ENCODE measurements at places on chromosomes 4 and X.

- no peak for DNase-seq
These were observed 317.5 kb downstream of the ARAP2 start for GRCh38 chr4:35926788-35927187.

- DNase-seq, result no peak
These were observed 202.5 kb downstream of the NSUN7 start for GRCh38 chr4:40952217-40952616.

GRCh38 chrX:45261005-45261404 lies 60.3 kb upstream of the DIPK2B start:
- DNase-seq, result no peak

- DNase-seq, result no peak
These were observed 60.4 kb upstream of the MAGEA4 start for GRCh38 chrX:151852294-151852693.

- no peak for DNase-seq
These were observed 106.4 kb upstream of the NWD2 start for GRCh38 chr4:37138019-37138653.

GRCh38 chr4:13240066-13240465 lies 244.1 kb downstream of the RAB28 start:
- no peak for DNase-seq

DNA sequence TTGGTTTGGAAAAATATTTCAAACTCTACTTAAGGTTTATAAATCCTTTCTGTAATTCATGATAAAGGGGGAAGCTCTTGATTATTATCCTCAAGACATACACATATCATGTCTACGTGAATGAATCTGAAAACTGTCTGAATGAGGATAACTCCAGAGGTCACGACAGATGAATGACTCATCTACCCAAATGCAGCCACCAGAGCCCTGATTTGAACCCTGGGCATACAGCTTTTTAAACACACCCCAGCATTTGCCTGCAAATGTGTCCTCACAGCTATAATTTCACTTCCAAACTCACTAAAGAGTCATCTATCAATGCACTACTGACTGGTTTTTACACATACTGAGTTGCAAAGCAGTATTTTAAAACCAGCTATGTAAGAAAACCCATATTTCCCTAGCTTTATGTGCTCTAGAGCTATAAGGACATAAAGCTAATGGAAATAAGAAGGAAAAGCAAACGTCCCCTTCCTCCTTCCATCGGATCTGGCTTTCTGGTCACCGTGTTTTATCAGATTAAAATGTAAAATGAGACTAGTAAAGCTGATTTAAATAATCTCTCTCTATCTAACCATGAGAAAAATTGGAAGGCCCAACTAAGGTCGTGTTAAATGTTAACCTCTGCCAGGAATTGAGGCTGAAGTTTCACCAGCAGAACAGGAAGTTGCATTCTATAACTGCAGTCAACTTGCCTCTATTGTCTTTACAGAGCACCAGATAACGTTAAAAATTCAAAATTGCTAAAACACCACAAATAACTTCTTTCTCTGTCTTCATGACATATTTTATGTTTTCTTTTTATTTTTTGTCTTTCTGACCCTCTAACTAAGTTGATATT lies 63.1 kb upstream of the SPP1 start:
- DNase-seq, result no peak

DNA sequence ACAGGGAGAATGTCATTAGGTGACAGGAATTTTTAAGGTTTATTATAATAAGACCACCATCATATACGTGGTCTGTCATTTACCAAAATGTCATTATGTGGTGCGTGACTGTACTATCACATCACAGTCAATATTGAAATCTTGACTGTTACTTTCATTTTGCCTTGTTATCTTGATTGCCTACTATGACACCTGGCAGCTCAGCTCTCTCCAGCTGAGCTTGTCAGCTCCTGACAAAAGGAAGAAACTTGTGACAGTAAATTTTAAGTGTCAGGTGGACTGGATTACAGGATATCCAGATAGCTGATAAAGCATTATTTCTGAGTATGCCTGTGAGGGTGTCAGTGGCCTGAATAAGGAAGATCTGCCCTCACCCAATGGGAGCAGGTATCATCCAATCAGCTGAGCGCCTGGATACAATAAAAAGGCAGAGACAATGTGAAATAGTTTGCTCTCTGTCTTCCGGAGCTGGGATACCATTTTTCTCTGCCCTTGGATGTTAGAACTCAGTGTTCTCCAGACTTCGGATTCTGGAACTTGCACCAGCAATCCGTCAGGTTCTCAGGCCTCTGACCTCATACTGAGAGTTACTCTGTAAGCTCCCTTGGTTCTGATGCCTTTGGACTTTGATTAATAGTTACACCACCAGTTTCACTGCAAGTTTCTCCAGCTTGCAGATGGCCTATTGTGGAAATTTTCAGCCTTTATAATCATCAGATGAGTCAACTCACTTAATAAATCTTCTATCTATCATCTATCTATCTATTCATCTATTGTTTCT lies 1454.7 kb upstream of the IGFBP7 start:
- no peak for DNase-seq

DNA sequence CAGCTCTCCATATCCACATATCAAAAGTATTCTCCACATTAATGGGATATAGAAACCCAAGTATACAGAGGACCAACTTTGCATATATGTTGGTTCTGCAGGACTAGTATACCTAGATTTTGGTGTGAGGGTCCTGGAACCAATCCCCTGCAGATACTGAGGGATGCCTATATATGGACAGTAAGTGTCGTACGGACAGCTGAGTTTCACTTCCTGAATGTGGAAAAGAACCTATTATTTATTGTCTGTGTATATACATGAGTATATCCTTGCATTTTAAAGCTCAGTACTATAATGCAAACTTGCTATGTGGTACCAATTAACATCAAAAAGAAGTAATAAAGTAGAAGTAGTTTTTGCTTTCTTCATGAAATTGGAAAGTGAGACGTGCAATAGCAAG lies 101.9 kb downstream of the FBXW7 start:
- no peak for DNase-seq

DNA sequence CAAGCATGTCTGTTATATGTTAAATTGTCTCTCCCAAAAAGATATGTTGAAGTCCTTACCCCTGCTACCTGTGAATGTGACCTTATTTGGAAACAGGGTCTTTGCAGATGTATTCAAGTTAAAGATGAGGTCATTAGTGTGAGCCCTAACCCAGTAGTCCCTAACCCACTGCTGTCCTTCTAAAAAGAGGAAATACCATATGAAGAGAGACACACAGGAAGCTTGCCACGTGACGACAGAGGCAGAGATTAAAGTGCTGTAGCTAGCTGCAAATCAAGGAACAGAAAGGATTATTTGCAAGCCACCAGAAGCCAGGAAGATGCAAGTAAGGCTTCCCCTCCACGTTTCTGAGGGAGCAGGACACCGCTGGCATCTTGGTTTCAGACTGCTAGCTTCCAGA lies 150.1 kb downstream of the HNRNPD start:
- peak; percentile 24 for DNase-seq

GRCh38 chrX:7272346-7272745 lies 124.4 kb upstream of the PUDP start:
- no peak for DNase-seq

GRCh38 chrX:50115973-50116372 lies 84.8 kb downstream of the AKAP4 start:
- no peak for DNase-seq

GRCh38 chr4:732911-733630 lies 27.4 kb downstream of the PCGF3 start:
- no peak for DNase-seq

DNA sequence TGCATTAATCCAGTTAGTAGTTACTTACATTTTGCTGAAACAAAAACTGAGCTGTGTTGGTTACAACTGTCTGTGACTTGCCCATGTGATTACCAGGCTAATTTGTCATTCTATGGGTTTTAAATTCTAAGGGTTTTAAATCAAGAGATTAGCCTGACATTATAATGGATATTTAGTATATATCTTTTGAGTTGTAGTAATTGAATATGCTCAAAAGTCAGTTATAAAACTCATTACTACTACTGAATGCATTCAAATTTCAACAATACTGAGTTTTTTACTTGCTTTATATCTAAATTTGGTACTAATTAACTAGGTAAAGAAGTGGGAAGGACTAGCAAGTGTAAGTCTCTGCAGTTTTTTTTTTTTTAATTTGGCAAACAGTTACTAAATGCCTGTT lies 14.7 kb downstream of the LARP7 start:
- no peak for DNase-seq

GRCh38 chrX:111090458-111090857 lies 5.5 kb upstream of the PAK3 start:
- DNase-seq, result no peak

GRCh38 chr4:120517966-120518365 lies 404.6 kb downstream of the PRDM5 start:
- no peak for DNase-seq

DNA sequence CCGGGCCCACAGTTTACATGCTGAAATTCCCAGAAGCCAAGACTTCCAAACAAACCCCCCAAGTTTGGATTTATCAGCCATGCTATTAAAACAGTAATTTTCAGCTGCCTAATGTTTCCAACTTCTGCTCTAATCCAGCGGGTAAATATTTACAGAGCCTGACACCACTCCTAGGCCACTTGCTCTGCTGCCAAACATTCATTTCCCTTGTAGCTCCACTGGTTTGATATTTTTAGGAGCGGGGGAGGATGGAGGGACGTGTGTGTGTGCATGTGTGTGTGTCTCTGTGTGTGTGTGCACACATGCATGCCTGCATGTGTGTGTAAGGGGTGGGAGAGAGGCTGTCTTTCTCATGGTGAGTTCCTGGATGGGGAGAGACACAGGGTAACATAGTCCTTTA lies 115.7 kb upstream of the PJA1 start:
- DNase-seq, result no peak

DNA sequence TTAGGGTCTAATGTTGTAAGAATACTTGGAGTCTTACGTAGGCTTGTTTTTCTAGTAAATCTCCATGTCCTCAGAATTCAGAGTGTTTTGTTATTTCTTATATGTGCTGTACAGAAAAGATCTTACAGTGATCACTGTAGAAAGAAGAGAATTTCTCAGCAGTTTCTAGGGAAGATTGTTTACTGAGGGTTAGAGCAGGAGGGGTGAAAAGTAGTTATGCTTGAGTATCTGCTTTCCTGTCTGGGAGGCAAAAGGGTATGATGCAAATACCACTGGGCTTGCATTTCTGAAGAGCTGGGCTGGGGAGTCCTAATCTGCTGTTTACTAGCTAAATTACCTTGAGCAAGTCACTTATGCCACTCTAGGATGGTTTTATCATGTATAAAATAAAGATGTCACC lies 78.2 kb downstream of the BEND4 start:
- DNase-seq, result no peak

- DNase-seq, result no peak
These were observed 571.9 kb downstream of the SPOCK3 start for GRCh38 chr4:166662266-166662843.

DNA sequence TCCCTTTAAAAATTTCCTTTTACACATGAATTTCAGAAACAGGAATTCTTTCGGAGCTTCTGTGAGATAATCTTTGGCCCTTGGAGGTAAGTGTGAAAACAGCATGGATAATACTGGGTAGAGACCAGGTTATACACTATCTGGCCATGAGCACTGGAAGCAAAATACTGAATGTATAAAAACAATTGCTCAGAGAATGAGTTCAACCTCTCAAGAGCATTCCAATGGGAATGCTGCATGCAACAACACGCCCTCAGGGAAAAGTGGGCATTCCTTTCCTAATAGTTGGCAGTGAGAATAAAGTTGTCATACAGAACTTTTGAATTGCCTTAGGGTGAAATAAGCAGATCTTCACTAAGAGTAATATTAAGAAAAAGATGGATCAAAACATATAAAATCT lies 574.8 kb upstream of the DIPK2B start:
- no peak for DNase-seq

GRCh38 chr4:139299536-139299935 lies 1.8 kb upstream of the NAA15 start:
- no peak for DNase-seq

DNA sequence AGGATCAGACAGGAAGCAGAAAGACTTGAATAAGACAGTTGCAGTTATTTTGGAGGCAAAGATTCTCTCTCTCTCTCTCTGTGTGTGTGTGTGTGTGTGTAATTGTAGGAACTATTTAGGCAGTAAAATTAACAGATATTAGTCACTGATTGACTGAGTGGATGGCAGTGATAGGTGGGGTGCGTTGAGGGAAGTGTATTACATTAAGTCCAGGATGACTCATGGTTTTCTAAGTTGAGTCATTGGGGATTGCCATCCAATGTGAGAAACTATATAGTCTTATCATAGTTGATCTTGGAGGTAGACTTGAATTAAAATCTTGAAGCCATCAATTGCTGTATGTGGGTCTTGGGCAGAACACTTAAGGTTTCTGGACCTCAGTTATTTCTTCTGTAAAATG lies 75.4 kb downstream of the AR start:
- DNase-seq, result no peak

DNA sequence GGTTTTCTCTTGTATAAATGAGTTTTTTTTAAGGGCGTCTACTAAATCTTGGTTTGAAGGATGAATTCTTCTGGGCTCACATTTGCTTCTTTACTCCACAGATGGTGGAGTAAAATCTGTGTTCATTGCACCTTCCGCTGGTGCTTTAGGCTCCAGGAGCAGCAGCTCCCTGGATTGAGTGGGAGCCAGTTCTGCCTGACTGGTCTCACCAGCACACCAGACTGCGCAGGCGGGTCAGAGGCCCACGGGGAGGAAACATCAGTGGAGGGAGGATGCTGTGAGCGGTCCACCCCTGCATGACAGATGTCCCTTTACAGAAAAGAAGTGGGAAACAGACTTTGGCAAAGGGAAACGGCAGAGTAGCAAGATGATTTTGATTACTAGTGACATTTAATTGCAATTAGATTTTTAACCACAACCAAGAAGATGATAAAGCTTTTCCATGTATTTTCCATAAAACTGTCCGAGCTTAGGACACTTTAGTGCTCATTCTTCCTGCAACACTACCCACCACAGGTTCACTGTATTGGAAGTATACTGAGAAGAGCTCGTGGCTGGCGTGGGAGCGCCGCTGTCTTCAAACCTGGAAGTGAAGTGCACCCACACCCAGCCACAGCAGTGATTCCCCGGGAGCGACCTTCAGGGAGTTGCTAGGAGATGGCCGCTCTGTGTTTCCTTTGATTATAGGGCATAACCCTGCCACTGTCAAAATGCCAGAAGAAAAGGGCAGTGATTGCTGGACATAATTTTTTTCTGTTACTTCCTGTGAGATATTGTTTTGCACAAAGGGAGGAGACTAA lies 95.2 kb downstream of the SORBS2 start:
- no peak for DNase-seq

DNA sequence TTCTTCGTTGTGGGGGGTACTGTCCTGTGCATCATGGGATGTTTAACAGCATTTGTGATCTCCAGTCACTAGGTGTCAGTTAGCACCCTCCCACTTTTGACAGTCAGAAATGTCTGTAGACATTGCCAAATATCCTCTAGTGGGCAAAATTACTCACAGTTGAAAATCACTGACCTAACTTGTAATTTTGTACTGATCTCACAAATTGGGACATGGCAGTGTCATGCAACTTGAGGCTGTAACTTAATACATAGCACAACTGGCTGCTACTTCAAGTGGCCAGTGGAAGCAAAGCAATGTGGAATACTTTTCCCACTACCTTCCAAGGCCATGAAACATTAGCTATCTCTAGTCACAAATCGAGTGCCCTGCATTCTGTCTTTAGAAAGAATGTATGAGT lies 23.2 kb upstream of the TSPAN7 start:
- no peak for DNase-seq
